ENCODE measurements at places on chromosomes 1 and 21. TPM values are rescaled to one million over a fixed set of nuclear protein-coding genes. Genes with fewer than 3 reads are reported as not detected.

DNA sequence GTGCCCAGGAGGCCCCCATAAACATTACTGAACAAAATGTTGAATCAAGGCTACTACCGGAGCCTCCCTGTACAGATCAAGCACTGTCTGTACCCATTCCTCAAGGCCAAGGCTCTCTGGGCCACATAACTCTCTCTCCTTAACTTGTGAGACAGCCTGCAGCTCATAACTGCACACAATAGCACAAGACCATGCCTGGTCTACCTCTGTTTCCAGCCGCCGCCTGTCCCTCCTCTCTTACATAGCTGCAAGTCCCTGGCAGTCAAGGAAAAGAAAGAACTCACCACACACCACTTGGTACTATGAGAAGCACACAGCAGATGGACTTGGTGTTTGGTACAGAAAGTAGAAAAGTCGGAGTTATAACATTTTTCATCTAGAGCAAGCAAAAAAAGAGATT, 91.1 kb downstream of the SSBP3 start:
- H3K27me3 ChIP-seq = no peaks in the 10 kb centered on the region
- no peak overlapping the region for H3K4me3 ChIP-seq
- peaks cover 14% of the 10 kb centered on the region for H3K36me3 ChIP-seq
- H3K4me1 ChIP-seq = peaks cover 51% of the 10 kb centered on the region
- no peak for DNase-seq

- no peak overlapping the region for H3K4me3 ChIP-seq
- H3K36me3 ChIP-seq = no peaks in the 10 kb centered on the region
- H3K27me3 ChIP-seq = peaks cover 94% of the 10 kb centered on the region
- no peak for DNase-seq
- H3K4me1 ChIP-seq = peaks cover 11% of the 10 kb centered on the region
These were observed 1.5 kb downstream of the GRIK3 start for GRCh38 chr1:37032660-37033354.

The IGSF3 gene
- total RNA-seq = 59.2 TPM

The VHLL gene
- total RNA-seq = not detected

The MFN2 gene
- 58.4 TPM for total RNA-seq

- H3K4me1 ChIP-seq = no peaks in the 10 kb centered on the region
- H3K36me3 ChIP-seq = no peaks in the 10 kb centered on the region
- no peak for DNase-seq
- peaks cover 5% of the 10 kb centered on the region for H3K27me3 ChIP-seq
- no peak overlapping the region for H3K27ac ChIP-seq
These were observed 418.9 kb upstream of the PRMT6 start for GRCh38 chr1:106637566-106637965.

DNA sequence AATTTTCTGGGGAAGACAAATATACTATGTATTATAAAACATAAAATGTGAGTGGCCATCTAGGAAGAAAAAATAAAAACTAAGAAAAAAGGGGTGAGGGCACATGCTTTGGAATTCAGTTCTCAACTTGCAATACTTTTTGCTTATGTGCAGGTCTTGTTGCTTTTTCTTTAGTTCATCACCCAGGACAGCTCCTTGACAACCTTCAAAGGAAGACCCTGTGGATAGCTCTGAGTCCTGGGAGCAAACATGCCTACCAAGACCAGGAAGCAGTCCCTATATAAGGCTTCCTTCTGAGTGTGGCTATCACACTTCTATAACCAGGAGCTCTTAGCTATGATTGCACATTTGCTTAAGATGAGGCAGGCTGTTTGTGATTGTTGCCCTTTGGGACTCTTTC, 78.0 kb downstream of the WDR64 start:
- no peak overlapping the region for H3K4me3 ChIP-seq
- no peak overlapping the region for H3K27ac ChIP-seq

DNA sequence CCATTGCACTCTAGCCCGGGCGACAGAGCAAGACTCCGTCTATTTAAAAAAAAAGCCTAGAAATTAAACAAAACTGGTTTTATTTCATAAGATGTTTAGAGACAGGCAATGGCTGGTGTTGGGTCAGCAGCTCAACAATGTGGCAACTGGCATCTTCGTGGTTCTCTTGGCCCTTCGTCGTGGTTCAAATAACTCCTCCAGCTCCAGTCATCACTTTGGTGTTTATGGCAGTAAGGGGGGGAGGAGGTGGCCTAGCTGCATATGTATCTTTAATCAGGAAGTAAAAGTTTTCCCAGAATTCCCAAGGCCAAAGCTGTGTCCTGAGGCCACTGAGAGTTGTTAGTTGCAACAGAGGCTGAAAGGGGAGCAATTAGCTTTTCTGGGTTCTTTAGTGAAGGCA, 13.0 kb upstream of the LTN1 start:
- no peak for DNase-seq
- H3K27me3 ChIP-seq = no peaks in the 10 kb centered on the region
- H3K4me1 ChIP-seq = peaks cover 5% of the 10 kb centered on the region
- H3K4me3 ChIP-seq = no peak overlapping the region
- peaks cover 2% of the 10 kb centered on the region for H3K36me3 ChIP-seq

The IVL gene
- 0.11 TPM for total RNA-seq

DNA sequence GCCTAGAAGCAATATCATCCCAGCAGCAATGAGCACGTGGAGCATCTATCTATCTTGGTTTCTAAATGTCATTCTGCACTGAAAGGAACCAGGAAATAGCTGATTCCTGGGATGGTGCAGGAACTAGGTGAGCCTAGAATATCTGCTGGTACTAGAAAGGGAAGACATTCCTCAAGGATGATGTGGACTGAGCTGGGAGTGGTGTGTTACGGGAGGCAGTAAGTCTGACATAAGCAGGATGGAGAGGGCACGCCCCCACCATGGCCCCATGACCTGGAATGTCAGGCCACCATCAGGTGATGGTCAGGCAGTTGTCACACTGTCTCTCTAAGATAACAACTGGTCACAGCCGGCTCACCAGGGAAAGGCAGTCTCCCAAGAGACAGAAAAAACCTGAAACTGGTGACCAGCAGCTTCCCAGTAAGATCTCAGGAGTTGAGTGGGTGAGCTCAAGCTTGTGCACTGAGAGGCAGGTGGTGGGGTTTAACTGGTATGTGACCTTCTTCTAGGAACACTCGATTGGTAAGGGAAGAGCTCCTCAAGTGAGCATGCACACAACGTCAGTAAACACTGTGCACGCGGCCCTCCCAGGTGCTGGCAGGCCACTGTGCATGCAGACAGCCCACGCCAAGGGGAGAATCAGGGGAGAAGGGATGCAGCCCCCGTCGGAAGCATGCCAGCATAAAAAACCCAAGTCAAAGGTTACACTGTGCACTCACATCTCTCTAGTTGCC, 148.7 kb downstream of the ADSS2 start:
- H3K4me3 ChIP-seq = no peak overlapping the region
- peak overlapping the region; percentile 48 for H3K27ac ChIP-seq
- no peaks in the 10 kb centered on the region for H3K27me3 ChIP-seq
- DNase-seq = no peak

The TIPRL gene
- 26.9 TPM for total RNA-seq

The KMO gene
- total RNA-seq = not detected

GRCh38 chr1:230696722-230697437, 17.0 kb downstream of the AGT start:
- H3K4me3 ChIP-seq = no peak overlapping the region
- peaks cover 7% of the 10 kb centered on the region for H3K27me3 ChIP-seq
- H3K27ac ChIP-seq = no peak overlapping the region
- H3K36me3 ChIP-seq = peaks cover 12% of the 10 kb centered on the region
- DNase-seq = no peak
- H3K4me1 ChIP-seq = no peaks in the 10 kb centered on the region

The MARK1 gene
- 11.8 TPM for total RNA-seq

DNA sequence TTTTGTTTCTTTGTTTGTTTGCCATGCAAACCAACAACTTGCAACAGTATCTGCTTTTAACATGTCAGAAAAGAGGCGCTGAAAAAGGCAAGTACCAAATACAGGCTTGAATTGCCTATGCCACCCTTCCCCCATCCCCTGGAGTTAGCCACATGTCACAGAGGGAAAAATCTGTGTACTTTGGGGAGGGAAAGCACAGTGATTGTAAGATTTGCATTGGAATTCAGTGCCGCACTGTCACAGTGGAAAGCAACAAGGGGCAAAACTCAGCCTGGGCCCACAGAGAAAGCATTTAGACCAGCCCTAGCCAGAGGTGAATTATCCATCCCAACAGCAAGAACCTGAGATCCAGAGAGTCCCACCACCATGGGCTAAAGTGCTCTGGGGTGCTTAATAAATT, 52.4 kb upstream of the ACADM start:
- no peak overlapping the region for H3K27ac ChIP-seq
- H3K4me3 ChIP-seq = no peak overlapping the region
- no peaks in the 10 kb centered on the region for H3K36me3 ChIP-seq
- peaks cover 15% of the 10 kb centered on the region for H3K4me1 ChIP-seq
- no peaks in the 10 kb centered on the region for H3K27me3 ChIP-seq

The DMRTA2 gene
- not detected for total RNA-seq

The COL6A1 gene
- 611 TPM for total RNA-seq

DNA sequence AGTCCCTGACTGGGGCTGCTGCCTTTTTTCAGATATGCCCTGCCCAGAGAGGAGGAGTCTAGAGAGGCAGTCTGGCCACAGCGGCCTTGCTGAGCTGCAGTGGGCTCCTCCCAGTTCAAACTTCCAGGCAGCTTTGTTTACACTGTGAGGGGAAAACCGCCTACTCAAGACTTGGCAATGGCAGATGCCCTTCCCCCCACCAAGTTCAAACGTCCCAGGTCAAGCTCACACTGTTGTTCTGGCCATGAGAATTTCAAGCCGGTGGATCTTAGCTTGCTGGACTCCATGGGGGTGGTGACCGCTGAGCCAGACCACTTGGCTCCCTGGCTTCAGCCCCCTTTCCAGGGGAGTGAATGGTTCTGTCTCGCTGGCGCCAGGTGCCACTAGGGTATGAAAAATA, 18.3 kb upstream of the C1orf53 start:
- H3K27me3 ChIP-seq = peaks cover 6% of the 10 kb centered on the region
- no peak overlapping the region for H3K4me3 ChIP-seq
- no peak for DNase-seq

DNA sequence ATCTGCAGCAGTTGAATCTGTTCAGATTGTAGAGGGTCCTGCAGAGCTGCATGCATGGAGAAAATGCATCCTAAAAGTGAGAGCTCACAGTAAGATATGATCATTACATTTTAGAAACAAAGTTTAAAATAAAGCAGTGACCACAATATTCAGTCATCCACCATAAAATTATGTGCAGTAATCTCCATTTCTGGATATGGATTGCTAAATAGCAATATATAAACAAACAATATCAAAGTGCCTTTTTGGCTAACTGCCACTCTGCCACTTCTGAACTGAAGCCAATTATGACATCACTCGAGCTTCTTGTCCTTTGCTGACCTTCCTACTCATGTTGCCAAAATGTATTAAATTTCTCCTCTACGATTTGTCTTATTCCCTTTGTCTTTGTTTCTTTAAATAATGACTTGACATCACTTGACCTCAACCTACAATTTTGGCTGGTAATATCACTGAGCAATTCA, 262.0 kb upstream of the CXADR start:
- no peak overlapping the region for H3K4me3 ChIP-seq

The ABCG1 gene
- 4.4 TPM for total RNA-seq

- DNase-seq = no peak
- H3K4me1 ChIP-seq = no peaks in the 10 kb centered on the region
- no peak overlapping the region for H3K4me3 ChIP-seq
- H3K27ac ChIP-seq = no peak overlapping the region
- H3K27me3 ChIP-seq = no peaks in the 10 kb centered on the region
These were observed 32.1 kb upstream of the CLIC4 start for GRCh38 chr1:24713176-24713575.

The TNFRSF14 gene
- 1.2 TPM for total RNA-seq

GRCh38 chr1:46802081-46802480, 3.2 kb downstream of the CYP4B1 start:
- no peak overlapping the region for H3K27ac ChIP-seq
- no peaks in the 10 kb centered on the region for H3K36me3 ChIP-seq
- H3K4me1 ChIP-seq = no peaks in the 10 kb centered on the region
- DNase-seq = no peak
- H3K27me3 ChIP-seq = peaks cover 22% of the 10 kb centered on the region

The TYW3 gene
- total RNA-seq = 12.9 TPM

GRCh38 chr1:202754293-202754692, 44.0 kb upstream of the SYT2 start:
- no peaks in the 10 kb centered on the region for H3K4me1 ChIP-seq
- no peaks in the 10 kb centered on the region for H3K27me3 ChIP-seq
- H3K36me3 ChIP-seq = peaks cover 49% of the 10 kb centered on the region
- DNase-seq = no peak

DNA sequence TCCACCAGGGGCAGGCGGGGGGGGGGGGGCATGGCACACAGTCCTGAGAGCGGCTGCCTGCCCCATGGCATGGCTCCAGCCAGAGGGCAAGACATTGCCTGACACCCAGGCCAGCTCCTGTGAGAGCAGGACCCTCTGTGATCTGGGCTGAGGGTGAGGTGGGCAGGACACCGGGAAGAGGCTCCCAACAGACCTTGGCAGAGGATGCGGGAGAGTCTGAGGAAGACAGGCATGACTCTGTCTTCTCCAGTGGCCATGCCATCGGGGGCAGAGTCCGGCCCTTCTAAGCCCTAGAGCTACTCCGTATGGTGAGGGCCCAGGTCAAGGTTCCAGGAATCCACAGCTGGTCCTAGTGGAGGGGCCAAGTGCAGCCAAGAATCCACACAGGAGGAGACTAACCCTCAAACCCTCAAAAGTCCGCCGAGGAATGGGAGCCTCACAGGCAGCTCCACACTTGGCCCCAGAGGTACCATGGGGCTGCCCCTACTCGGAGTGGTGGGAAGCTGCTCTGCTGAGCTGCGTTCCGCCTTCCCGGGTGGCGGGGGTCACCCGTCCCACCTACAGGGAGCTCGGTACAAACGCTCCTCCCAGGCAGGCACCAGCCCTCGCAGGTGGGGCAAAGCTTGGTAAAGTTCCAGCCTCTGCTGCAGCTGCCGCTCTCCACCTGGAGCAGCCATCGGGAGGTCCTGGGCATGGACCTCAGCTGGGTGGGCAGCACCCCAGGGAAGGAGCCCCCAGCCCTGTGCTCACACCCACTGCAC, 6.5 kb downstream of the ACTRT2 start:
- no peak overlapping the region for H3K4me3 ChIP-seq
- DNase-seq = peak; percentile 25
- no peaks in the 10 kb centered on the region for H3K4me1 ChIP-seq
- peaks cover 8% of the 10 kb centered on the region for H3K27me3 ChIP-seq
- no peaks in the 10 kb centered on the region for H3K36me3 ChIP-seq
- H3K27ac ChIP-seq = no peak overlapping the region

- H3K4me1 ChIP-seq = peaks cover 49% of the 10 kb centered on the region
- H3K27me3 ChIP-seq = peaks cover 7% of the 10 kb centered on the region
- peak overlapping the region; percentile 75 for H3K4me3 ChIP-seq
- DNase-seq = no peak
- H3K36me3 ChIP-seq = no peaks in the 10 kb centered on the region
These were observed 582 bp downstream of the SLC37A1 start for GRCh38 chr21:42513985-42514882.

Data from mesothelial cell of epicardium (in vitro differentiated cells).